Aorta (tissue), 5 donors: ENCODE measurements at places on chromosomes 3 and 15. TPM values are rescaled to one million over a fixed set of nuclear protein-coding genes. Genes with fewer than 3 reads are reported as not detected.

DNA sequence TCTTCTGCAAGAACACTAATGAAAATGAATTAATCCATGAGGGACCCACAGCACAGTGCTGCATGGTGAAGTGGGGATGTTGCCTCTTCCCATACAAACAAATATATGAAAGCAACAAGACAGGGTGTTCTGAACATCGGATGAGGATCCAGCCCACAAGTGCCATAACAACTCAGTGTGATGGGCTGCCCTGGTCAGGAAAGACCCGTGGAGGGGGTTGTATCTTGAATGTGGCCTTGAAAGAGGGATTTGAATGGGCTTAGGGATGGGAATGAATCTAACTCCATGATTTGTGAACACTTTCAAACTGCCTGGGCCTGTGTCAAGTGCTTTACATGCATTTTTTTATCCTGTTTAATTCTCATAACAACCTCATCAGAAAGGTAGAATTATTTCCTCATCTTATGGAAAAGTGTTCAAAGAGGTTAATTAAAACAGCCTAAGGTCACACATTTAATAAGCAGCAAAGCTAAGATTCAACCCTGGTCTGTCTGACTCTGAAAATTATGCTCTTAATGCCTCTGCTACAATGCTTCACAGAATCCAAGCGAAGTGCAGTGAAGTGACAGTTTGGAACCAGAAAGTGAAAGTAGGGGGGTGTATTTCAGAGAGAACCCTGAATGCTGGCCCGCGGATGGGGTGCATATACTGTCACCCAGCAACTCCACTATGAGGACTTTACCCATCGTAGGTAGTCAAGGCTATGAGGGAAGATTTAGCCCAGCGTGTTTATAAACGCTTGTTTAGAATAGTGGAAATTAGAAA is 65.6 kb upstream of the HEG1 start:
- no peak overlapping the region for H3K4me3 ChIP-seq
- no peaks in the 10 kb centered on the region for H3K4me1 ChIP-seq
- H3K27ac ChIP-seq, result peak overlapping the region; percentile 81
- H3K27me3 ChIP-seq, result no peaks in the 10 kb centered on the region

- no peak overlapping the region for H3K4me3 ChIP-seq
- H3K27me3 ChIP-seq, result no peaks in the 10 kb centered on the region
- no peak overlapping the region for H3K27ac ChIP-seq
- H3K36me3 ChIP-seq, result peaks cover 3% of the 10 kb centered on the region
Measured at GRCh38 chr15:52134502-52135144, 22.0 kb upstream of the BCL2L10 start.

GRCh38 chr3:62888778-62889177 is 13.6 kb upstream of the CADPS start:
- no peaks in the 10 kb centered on the region for H3K36me3 ChIP-seq
- H3K4me1 ChIP-seq, result no peaks in the 10 kb centered on the region
- no peak overlapping the region for H3K4me3 ChIP-seq
- H3K27ac ChIP-seq, result no peak overlapping the region

DNA sequence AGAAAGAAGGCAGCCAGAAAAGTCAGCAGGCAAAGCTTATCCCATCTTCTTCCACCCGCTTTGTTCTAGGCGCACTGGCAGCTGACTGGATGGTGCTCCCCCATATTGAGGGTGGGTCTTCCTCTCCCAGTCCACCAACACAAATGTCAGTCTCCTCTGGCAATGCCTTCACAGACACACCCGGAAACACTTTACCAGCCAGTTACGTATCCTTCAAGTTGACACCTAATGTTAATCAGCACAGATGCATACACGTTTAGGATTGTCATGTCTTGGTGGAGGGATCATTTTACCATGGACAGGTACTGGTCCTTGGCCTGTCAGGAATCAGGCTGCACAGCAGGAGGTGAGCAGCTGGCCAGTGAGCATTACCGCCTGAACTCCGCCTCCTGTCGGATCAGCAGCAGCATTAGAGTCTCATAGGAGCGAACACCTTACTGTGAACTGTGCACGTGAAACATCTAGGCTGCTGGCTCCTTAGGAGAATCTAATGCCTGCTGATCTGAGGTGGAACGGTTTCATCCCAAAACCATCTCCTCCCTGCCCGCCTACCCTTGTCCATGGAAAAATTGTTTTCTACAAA is 59.1 kb upstream of the PYDC2 start:
- no peaks in the 10 kb centered on the region for H3K27me3 ChIP-seq
- H3K4me1 ChIP-seq, result no peaks in the 10 kb centered on the region

GRCh38 chr3:10444511-10444910 is 60.9 kb downstream of the ATP2B2 start:
- H3K36me3 ChIP-seq, result no peaks in the 10 kb centered on the region
- no peaks in the 10 kb centered on the region for H3K4me1 ChIP-seq
- H3K27me3 ChIP-seq, result no peaks in the 10 kb centered on the region
- H3K27ac ChIP-seq, result no peak overlapping the region
- DNase-seq, result no peak

GRCh38 chr3:32712506-32713055 is 27.6 kb downstream of the CNOT10 start:
- H3K27ac ChIP-seq, result no peak overlapping the region
- no peak overlapping the region for H3K4me3 ChIP-seq
- DNase-seq, result no peak

- DNase-seq, result peak; percentile 93
- no peaks in the 10 kb centered on the region for H3K27me3 ChIP-seq
- no peak overlapping the region for H3K4me3 ChIP-seq
- no peaks in the 10 kb centered on the region for H3K4me1 ChIP-seq
- peaks cover 3% of the 10 kb centered on the region for H3K36me3 ChIP-seq
Measured at GRCh38 chr15:67456677-67457529, 64.0 kb upstream of the C15orf61 start.

GRCh38 chr3:13718436-13718835 is 161.4 kb downstream of the WNT7A start:
- H3K27me3 ChIP-seq, result no peaks in the 10 kb centered on the region
- peak; percentile 43 for DNase-seq
- H3K4me1 ChIP-seq, result no peaks in the 10 kb centered on the region
- no peak overlapping the region for H3K4me3 ChIP-seq
- H3K27ac ChIP-seq, result no peak overlapping the region

DNA sequence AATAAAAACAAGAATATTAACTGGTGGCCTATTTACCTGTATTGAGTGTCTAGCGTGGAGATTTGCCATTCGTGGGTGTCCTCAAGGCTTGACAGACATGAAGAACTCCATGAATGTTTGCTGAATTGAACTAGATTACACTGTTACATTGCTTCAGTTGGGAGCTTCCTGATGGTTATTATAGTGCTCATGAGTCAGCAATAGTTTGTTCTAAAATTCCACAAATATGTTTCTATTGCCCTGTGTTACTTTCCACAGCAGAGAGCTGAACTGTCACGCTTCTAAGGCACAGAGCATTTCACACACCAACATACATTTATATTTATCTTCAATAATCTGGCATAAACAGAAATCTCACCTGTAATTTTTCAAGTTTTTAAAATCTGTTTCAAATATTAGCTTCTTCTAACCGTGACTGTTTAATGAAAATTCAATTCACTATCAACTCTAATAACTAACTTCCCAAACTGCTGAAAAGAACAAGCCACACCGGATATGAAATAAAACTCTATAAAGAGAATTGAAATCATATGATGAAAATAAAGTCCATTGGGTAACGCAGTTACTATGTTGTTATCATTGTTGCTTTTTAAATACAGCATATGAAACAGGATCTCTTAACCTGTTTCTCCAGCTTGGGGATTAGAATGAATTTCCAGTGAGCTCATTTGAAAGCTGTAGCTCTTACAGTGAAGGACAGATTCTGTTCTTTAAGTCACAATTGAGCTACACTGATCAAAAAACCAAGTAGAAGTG is 61.2 kb upstream of the MCF2L2 start:
- no peak for DNase-seq
- H3K27ac ChIP-seq, result no peak overlapping the region
- no peaks in the 10 kb centered on the region for H3K36me3 ChIP-seq
- no peak overlapping the region for H3K4me3 ChIP-seq
- no peaks in the 10 kb centered on the region for H3K27me3 ChIP-seq

TMEM266 gene
- polyA plus RNA-seq, result not detected

CMTM8 gene
- polyA plus RNA-seq, result 0.63 TPM
